ENCODE measurements at places on chromosomes 3 and 15.

- peak; percentile 75 for DNase-seq
These were observed 72.3 kb downstream of the CHSY1 start for GRCh38 chr15:101179341-101180153.

DNA sequence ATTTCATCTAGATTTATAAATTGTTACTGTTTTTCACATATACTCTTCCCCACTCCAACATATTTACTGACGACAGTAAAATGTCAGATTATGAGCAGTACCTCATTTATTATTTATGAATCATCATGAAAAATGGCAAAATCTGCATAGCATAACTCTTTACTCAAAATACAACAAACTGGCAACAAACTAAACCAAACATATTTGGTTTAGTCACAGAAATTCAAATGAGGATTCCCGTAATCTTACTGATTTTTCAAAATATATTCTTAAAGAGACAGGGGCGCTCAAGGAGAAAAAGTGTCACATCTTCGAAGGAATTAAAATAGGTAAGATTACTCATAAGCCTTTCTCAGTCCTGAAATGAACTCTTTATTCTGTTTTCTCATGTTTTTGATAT lies 3.0 kb upstream of the GPR87 start:
- no peak for DNase-seq

- DNase-seq = no peak
These were observed 255.7 kb upstream of the GRM7 start for GRCh38 chr3:6605227-6605626.

DNA sequence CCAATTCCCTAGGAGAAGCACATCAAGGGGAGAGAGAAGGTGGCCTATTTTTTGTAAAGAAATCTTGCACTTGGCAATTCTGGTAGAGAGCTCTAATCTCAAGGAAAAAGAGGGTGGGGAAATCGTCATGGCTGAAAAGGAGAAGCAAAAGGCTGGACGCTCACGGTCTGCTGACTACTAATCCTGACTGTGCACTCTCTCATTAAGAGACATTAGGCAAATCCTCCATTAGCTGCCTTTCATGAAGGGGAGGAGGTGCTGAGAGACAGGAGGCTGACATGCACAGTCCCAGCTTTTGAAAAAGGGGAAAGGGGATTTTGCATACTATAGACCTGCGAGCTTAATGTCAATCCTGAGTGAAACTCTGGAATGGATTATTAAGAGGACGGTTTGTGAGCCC lies 170.0 kb downstream of the NR2F2 start:
- no peak for DNase-seq

DNA sequence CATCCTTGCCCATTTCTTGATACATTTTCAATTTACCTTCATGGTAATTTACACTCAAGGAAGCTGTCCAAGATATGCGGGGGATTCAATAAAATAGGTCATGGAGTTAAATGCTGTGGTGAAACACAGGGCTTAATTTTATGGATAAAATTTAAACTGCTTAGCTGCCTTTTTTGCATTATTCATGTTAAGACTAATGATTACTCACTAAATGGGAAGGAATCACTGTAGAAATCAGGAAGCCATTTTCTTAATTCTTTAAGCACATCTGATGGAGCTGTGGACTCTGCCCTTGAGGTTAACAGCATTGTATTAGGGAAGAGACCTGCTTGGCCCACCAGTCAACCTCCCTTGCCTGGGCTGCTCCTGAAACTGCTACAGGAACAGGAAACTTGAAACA lies 62.5 kb upstream of the RBP1 start:
- peak; percentile 31 for DNase-seq

DNA sequence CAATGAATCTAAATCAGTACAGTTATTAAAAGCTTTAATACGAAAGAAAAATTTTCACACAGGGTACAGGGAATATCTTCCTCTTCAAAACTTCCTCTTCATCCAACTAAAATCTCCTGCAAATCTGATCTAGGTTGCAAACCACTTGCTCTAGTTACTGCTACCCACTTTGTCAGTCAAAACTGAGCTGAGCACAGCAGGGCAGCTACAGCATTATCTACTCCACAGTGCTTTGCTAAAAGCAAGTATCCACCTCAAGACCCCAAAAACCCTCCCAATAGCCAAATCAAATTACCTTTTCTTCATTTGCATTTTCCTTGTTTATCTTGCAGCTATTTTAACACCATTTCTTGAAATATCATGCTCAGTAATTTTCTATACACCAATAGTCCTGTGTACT lies 14.7 kb downstream of the ZNF280D start:
- no peak for DNase-seq

DNA sequence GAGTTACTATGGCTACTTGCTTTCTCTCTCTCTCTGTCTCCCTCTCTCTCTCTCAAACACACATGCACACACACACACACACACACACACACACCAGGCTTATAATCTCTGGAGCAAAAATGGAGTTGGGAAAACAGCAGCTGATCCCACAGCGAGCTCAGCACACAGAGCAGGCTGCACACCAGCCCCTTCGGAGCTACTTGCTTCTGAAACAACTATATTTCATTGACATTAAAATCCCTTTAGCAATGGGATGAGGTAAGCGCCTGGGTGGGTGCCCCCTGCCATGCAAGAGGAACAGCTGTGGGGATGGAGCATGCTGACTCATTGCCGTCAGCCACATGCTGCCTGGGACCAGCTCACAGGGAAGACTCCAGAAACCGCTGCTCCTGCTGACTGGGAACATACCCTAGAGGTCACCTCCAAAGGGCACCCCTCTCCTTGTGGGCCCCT lies 45.7 kb downstream of the B3GNT5 start:
- peak; percentile 76 for DNase-seq

DNA sequence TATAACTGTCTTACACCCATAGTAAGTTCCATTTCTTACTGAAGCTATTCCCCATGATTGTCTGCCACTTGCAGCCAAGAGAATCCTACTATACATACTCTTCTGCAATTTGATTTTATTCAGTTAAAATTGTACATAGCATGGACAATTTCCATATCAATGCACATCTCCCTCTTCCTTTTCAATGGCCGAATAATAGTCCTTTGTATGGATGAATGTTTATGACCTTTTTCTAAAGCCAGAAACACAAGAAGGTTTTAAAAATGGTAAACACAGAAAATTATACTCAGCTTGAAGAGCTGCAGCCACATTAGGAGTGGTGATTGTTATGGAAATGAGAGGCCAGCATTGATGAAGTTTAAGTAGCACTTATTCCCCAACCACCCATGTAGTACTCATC lies 8.5 kb upstream of the ERC2 start:
- DNase-seq = no peak

DNA sequence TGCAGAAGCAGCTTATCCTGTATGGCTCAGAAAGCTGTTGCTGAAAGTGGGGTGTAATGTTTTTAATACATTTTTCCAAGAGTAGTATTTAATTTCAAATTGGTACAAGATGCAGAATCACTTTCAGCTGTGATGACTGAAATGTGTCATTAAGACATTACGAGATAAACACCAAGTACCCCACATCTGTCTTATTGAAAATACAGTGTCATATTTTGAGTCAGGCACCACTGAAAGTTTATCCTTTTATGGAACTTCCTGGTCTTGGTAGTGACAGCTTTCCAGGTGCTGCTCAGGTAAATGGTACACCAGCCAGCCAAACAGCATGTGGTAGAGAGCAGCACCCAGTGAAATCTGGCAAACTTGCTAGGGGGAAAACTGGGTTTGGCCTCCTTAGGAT lies 16.9 kb downstream of the ASTE1 start:
- DNase-seq = no peak

DNA sequence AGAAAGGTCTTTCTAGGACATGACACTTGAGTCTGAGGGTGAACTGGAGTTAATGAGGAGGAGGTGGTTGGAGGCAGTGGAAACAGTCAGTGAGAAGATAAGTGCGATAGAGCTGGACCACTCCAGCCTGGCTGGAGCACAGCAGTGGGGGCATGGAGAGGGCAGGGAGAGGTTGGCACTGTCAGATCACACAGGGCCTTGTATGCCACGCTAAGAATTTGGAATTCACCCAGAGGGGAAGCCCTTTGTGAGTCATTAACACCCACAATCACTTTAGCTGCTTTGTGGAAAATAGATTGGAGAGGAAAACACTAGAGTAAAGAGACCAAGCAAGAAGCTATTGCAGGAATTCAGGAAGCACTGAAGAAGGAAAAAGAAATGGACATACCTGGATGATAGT lies 83.3 kb downstream of the ZNF621 start:
- DNase-seq = peak; percentile 81

- DNase-seq = no peak
These were observed 59.4 kb upstream of the PRR23C start for GRCh38 chr3:139104062-139104461.

GRCh38 chr15:30953731-30954378 lies 37.6 kb downstream of the MTMR10 start:
- peak; percentile 68 for DNase-seq

GRCh38 chr3:177904621-177905020 lies 631.6 kb upstream of the KCNMB2 start:
- peak; percentile 12 for DNase-seq

DNA sequence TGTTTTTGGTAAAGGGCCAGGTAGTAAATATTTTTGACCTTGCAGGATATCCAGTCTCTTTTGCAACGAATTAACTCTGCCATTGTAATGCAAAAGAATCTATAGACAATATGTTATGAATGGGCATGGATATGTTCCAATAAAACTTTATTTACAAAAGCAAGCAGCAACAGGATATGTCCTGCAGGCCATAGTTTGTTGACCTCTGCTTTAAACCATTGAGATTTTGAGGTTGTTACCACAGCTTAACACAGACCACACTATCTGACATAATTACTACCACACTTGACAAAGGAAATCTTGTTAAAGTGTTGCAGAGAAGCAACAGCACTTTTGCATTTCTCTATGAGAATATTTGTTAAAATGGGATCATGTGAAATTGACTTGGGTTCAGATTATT lies 349.3 kb downstream of the ERC2 start:
- DNase-seq = no peak

DNA sequence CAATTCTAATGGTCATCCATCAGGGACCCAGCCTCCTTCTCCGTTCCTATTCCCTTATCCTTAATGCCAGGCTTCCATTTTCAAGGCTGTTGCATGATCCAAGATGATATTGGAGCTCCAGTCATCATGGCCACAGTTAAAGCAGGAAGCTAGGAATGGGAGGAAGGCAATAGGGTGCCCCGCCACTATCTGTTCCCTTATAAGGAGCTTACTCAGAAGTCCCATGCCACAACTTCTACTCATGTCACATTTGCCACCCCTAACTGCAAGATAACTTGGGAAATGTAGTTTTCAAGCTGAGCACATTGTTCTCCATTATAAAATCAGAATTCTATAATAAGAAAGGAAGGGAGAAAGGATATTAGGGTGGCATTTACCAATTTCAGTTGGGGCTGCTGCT lies 38.6 kb upstream of the SPSB4 start:
- DNase-seq = no peak

DNA sequence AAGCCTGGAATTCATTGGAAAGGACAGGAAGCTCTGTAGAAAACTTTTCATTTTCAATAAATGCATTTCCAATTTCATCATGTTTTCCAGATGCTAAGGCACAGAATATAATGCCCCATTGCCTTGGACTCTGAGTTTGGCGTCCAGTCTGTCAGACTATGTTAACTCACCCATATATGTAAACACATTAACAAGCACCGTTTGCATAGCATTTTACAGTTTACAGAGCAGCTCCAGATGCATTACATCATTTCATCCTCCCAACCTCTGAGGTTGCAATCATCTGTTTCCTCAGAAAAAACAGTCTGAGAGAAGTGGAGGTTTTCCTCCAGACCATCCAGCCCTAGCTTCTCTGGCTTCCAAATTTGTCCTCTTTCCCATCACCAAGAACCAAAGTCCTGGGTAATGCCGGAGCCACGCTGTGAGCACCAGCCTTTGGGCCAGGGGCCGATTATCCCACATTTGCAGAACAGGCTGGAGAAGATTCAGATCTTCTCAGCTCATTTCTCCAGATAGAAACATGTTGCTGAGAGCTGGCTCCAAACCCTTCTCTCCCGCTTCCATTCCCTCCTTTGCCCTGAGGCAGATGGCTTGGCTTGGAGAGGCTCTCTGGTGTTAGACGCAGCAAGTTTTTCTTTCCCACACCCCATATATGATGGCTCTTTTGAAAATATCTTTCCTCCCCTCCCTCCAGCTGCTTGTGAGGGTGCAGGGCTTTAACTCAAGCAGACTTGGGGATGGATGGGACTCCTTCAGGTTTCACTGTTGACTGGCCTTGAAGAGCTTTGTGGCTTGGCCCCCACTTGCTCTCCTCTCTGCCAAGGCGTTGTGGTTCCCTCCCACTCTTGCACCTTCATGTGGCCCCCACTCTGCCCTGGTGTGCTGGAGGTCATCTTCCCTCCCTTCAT lies 26.0 kb downstream of the CYP19A1 start:
- DNase-seq = no peak

DNA sequence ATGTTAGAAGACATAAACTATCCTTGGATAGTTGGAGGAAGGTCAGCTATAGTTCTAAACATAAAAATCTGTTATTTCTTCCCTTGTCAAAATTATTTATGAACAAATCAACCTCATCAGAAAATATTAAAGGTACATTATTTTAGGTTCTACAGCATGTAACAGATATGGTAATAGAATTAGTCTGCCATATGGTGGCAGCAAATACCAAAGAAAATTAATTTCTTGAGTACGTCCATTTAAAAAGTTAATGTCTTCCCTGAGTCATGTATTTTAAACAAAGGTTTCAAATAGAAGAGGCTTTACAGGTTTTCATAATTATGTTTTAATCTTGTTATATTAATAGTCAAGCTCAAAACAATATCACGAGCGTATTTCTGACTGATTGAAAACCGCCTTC lies 17.9 kb upstream of the ANKRD28 start:
- peak; percentile 81 for DNase-seq

DNA sequence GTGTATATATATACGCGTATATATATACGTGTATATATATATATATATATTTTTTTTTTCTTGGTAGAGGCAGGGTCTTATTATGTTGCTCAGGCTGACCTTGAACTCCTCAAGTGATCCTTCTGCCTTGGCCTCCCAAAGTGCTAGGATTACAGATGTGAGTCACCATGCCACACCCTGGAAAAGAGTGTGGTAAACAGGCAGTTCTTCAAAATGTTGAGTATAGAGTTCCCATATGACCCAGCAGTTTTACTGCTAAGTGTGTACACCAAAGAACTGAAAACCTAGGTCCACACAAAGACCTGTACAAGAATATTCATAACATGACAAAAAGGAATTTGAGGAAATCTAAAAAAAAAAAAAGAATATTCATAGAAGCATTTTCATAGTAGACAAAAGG lies 71.8 kb upstream of the GCNT3 start:
- DNase-seq = peak; percentile 32

GRCh38 chr3:48426944-48427629 lies 2.8 kb downstream of the PLXNB1 start:
- peak; percentile 76 for DNase-seq

- DNase-seq = no peak
These were observed 45.0 kb downstream of the TMEM44 start for GRCh38 chr3:194588236-194588635.
